ENCODE measurements at places on chromosomes 1 and 21.
A peak's percentile ranks its signal among the peaks of the same experiment; 100 is the strongest.

DNA sequence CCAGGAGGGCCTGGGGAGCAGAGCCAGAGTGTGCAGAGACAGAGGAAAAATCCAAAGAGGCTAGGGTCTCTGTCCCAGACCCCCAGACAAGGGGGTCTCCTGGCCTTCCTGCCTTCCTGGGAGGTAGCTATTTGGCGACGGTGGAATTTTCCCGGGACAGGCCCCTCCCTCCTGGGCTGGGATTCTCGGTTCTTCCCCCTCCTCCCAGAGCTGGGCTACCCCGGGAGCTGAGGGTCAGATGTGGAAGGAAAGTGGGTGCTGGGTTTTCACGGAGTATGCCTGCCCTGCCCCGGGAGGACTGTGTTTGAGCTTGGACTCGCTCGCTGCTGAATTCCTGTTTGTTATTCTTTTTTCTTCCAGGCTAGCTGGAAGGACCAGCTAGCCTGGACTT, 759 bp downstream of the AMPD2 start:
- DNase-seq: peak; percentile 79

- DNase-seq: no peak
These were observed 60.4 kb upstream of the TINAGL1 start for GRCh38 chr1:31515936-31516335.

DNA sequence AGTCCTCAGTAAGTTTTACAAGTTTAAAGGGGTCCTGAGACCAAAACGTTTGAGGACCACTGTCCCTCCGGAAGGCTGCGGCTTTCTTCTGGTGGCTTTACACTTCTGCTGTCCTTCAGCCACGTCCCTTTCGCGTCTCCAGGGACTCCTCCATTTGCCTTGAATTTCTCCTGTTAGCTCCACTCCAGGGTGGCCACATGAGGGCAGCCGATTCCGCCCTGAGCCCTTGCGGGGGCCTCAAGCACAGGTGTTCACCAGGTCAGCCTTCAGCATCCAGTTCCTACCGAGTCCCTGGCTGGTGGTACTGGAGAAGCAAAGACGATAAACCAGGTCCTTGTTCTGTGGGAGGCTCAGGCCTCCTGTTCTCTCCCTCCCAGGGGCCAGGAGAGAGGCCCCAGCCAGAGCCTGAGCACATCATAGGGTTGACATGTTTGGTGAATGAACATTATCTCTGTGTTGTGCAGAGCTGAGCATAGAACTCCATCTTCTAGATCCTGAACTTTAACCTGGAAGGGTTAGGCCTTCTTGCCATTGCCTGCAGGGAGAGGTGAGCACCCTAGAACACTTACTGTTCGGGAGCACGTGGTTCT, 27.4 kb upstream of the COQ8A start:
- no peak for DNase-seq

DNA sequence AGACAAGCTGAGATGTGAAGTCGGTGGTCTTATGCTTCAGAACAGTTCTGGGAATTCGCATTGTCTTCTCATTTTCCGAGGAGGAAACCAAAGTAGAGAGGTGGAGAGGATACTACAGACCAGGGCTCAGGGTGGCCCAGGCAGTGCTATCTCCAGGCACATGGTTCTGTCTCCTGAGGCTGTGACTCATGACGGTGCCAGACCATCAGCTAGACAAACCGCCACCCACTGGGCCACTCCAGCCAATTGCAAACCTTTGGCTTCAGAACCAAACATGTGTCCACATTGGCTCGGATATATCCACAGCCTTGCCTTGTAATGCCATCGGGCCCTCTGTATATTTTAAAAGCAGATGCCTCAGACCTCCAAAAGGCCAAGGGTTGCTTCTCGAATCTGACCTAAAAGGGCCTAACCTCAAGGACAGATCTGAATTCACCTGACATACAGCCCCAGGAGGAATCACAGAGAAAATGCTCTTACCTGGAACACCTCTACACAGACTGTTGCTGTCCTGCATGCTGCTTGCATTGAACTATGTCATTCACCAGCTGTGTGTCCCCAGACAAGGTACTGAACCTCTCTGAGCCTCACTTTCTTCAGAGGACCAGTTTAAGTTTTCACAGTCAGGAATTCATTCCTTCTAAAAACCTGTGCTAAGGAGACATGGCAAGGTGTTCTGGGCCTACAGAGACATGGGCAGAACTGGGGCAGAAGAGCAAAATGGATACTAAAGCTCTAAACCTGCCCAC, 224.9 kb upstream of the JUN start:
- peak; percentile 60 for DNase-seq

DNA sequence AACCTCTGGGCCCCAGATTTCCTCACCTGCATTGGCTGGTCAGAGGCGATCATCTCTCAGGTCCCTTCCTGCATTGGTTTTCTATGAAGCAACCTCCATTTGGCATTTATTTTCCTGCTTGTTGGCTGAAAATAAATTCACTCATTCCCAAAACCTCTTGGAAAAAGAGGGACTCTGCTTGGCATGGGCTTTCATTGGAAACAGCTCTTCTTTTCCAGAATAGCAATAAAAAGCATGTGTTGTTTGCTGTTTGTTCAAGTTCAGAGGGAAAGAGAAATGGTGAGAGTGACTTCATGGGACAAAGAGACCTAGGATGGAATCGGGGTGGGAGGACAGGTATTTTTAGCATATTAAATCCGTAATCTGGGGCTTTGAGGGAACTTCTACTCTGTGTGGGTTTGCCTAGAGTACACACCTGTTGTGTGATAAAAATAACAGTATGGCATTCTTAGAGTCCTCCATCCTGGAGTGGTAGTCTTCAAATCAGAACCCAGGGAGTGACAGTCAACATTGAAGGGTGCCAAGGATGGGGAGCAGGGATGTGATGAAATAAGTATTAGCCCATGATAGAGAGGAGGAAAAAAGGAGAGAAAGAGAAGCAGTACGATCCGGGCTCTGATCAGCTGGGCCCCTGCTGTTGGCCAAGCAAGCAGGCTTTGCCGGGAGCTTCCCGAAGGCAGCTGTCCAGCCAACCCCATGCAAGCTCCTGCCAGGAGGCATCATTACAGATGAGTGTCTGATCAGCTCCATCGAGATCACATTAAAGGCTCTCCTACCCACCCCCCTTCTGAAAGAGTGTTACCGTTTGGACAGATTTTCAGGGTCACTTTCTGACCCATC, 131.9 kb upstream of the NFIA start:
- peak; percentile 13 for DNase-seq

DNA sequence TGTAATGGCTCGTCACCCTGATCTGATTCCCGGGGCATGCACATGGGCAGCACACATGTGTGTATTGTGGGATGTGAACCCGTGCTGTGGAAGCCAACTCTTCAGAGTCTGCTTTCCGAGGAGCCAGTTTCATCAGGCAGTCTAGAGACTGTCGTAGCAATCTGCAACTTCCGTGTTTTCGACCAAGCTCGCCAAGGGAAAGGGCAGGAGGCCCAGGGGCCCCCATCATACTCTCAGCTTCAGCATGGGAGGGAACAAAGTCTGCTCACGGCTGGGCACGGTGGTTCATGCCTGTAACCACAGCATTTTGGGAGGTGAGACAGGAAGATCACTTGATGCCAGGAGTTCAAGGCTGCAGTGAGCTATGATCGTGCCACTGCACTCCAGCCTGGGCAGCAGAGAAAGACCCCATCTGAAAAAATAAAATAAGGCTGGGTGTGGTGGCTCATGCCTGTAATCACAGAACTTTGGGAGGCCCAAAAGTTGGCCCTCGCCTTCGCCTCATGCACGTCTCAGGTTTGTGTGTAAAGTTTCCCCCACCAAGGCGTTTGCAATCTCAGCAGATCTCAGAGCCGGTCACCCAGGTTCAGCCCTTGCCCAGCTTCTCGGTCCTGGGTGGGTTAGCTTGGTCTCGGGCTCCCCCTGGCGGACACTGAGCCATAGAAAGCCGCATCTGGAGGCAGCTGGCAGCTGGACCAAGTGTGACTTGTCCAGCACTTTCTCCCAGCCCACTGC, 48.5 kb upstream of the SLC25A33 start:
- DNase-seq: peak; percentile 86
